ENCODE measurements at places on chromosomes 7 and 10.

GRCh38 chr7:102119213-102119651 is 167.4 kb upstream of the SH2B2 start:
- DNase-seq: no peak

- DNase-seq: no peak
Measured at GRCh38 chr10:131785121-131785460, 115.7 kb upstream of the PPP2R2D start.

DNA sequence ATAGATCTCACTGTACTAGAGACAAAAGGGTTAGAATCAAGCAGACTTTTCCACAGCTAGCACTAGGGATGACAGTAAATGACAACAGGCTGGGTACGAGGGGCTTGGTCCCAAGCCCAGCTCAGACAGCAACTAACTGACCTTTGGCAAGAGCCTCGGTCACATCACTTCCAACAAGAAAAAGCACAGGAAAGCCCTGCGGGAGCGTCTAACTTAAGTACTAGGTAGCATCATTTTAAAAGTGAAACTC is 22.8 kb downstream of the CALML3 start:
- DNase-seq: no peak

GRCh38 chr10:127579640-127580039 is 30.5 kb downstream of the NPS start:
- no peak for DNase-seq

DNA sequence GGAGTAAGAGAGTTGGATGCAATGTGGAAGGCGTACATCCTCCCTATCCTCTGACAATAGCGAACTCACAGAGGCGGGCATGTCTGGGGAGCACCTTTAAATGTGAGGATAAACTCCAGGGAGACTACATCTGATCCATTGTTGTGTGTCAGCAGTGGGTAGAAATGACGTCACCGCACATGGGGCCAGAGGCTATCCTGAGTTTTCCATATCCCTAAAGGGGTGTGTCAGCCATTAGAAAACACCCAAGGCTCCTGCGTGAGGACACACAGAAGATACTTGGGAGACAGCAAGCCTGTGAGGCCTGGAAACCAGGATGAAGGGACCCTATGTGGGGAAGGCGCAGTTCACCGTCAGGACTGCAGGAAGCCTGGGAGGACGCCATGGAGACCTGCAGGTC is 17.2 kb upstream of the CDHR3 start:
- DNase-seq: no peak

All from activated CD4-positive, alpha-beta T cell treated with anti-CD3 and anti-CD28 coated beads, Interleukin-2, Interleukin-4, amounts not matched to agents 100 ng/mL and 50 ng/mL, durations not matched to agents 16 hours and 8 hours (primary cell).